ENCODE measurements at places on chromosomes 3 and 15.

GRCh38 chr3:11629716-11630115 is 14.0 kb downstream of the VGLL4 start:
- no peak for DNase-seq

DNA sequence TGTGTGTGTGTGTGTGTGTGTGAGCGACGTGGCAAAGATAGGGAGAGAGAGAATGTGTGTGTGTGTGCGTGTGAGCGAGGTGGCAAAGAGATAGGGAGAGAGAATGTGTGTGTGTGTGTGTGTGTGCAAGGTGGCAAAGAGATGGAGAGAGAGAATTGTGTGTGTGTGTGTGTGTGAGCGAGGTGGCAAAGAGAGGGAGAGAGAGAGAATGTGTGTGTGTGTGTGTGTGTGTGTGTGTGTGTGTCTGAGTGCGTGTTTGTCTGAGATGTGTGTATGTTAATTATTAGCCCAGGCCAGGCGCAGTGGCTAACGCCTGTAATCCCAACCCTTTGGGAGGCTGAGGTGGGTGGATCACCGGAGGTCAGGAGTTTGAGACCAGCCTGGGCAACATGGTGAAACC is 154.6 kb upstream of the RGMA start:
- DNase-seq, result no peak

- no peak for DNase-seq
Observed at GRCh38 chr3:81105789-81106488, 655.5 kb downstream of the GBE1 start.

DNA sequence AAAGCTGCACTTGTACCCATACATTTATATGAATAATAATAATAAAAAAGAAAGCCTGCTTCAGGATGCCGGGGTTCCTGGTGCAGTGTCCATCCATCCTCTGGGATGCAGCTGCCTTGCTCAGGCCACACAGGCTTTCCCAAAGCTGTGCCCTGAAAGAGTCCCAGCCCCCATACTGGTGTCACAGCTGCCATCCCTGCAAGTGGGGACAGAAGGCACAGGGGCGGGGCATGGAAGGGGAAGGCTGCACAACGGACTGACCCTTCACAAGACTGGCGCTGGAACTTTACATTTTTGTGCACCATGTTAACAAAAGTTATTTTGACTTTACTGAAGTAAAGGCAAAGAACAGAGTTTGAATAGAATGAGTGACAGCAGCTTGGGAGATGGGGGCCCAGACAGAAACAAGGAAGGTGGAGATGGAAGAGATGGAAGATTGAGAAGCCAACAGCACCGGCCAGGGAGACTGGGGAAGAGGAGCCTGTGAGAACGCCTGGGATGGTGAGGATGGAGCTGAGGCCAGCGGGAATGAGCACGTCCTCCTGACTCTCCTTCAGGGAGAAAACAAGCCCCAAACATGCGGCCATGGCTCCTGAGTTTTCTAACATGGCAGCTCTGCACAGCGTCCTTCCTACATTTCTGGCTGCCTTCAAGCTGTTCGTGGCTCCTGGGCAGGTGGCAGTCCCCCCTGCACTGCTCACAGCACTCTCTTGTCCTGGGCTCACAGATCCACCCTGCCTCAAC is 73.1 kb downstream of the ABTB1 start:
- DNase-seq, result no peak

GRCh38 chr3:69020424-69020823 is 6.9 kb upstream of the EOGT start:
- no peak for DNase-seq

DNA sequence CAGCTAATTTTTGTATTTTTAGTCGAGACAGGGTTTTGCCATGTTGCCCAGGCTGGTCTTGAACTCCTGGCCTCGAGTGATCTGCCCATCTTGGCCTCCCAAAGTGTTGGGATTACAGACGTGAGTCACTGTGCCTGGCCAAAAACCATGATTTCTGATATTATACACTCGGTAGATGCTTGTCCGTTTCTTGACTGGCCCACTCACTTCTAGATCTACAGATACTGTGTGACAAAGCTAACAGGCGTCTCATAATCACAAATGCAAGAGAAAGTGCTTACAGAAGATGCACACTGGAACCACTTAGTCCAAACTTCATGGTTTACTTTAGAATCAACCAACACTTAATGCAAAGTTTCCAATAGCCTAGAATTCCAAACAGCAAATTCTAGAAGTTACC is 8.4 kb downstream of the PROK2 start:
- DNase-seq, result no peak
